Cortex of kidney (tissue), 1 donor: ENCODE measurements at places on chromosomes 16 and 17.

- DNase-seq, result no peak
These were observed 613 bp downstream of the B9D1 start for GRCh38 chr17:19361944-19362276.

DNA sequence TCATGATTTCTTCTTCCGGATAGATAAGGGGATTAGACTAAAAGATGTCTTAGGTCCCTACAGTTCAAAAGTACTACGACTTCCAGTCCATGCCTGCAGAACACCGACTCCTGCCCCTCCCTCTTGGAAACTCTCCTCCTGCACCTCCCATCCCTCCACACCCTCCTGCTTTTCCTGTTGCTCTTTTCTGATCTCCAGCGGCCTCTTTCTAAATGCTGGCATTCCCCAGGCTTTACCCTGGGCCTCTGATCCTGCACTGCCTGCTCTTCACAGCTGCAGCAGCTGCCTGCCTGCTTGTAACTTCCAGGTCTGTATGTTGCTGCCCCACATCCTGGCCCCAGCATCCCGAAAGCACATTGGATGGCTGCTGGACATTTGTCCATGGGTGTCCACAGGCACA lies 154.2 kb downstream of the KCNJ12 start:
- DNase-seq, result no peak

DNA sequence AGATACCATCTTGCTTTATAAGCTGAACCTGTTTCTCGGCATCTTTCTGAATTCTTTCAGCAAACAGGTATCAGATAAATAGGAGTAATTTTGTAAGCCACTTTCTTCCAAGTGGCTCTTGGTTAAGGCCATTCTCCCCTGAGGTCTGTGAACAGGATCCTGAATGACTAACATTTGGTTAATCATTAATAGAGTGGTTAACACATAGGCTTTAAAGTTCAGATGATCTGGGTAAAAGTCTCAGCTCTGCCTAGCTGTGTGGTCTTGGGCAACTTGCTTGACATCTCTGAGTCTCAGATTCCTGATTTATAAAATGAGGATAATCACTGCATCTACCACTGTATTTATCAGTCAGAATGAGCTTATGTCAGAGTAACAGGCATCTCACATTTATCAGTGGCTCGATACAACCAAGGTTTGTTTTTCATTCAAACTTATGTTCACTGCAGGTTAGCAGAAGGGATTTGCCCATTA lies 44.4 kb upstream of the ANKFN1 start:
- no peak for DNase-seq

- DNase-seq, result no peak
These were observed 301.7 kb upstream of the IRX5 start for GRCh38 chr16:54628796-54629625.

GRCh38 chr17:43576563-43577229 lies 30.6 kb upstream of the ETV4 start:
- no peak for DNase-seq

- no peak for DNase-seq
These were observed 230.6 kb downstream of the C16orf95 start for GRCh38 chr16:87086575-87086974.

DNA sequence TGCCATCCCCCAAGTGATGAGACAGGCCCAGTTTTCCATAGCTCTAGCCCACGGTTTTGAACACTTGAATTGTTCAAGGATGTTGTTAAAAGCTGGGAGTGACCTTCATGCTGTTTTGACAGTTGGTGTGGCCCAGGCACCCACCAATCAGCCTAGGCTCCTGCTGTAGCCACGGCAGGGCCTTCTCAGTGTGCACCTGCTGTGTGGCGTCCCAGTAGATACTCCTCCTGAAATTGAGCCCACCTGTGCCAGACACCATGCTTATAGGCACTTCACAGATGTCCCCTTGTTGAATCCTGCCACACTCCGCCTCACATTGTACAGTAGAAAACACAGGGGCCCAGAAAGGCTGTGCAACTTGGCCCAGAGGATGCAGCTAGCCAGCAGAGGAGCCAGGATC lies 86.4 kb downstream of the SOCS1 start:
- DNase-seq, result no peak

DNA sequence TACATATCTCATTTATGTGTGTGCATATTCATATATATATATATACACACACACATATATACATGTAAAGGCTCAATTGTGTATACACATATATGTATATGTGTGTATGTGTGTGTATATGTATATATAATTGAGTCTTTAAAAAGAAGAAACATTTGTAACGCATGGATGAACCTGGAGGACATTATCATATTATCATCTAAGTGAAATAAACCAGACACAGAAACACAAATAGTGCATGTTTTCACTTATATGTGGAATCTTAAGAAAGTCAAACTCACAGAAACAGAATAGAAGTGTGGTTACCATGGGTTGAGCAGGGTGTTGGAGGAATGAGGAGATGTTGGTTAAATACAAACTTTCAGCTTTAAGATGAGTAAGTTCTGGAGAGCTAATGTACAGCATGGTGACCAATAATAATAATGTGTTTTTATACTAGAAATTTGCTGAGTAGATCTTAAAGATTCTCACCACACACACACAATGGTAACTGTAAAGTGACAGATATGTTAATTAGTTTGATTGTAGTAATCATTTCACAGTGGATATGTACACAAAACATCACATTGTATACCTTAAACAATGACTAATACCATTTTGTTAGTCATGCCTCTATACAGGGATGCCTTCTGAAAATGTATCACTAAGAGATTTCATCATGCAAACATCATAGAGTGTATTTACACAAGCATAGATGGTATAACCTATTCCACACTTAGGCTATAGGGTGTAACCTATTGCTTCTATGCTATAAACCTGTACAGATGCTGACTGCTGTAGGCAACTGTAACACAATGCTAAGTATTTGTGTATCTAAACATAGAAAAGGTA lies 132.6 kb upstream of the CACNG5 start:
- DNase-seq, result no peak

GRCh38 chr16:67327743-67328142 lies 1.1 kb downstream of the LRRC36 start:
- no peak for DNase-seq

DNA sequence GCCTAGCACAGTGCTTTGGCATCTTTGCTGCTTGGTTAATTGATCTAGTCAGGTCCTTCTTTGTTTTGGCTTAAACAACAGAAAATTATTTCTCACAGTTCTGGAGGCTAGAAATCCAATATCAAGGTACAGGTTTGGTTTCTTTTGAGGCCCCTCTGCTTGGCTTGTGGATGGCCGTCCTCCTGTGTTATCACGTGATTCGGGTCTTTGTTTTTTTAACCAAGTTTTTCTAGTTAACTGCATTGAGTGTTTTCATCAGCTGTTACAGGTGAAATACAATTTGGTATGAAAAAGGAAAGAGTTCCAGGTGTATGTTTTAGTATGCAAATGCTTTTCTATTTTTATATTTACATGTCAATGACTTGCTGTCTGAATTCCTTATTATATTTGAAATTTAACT lies 2.8 kb downstream of the NLK start:
- no peak for DNase-seq

DNA sequence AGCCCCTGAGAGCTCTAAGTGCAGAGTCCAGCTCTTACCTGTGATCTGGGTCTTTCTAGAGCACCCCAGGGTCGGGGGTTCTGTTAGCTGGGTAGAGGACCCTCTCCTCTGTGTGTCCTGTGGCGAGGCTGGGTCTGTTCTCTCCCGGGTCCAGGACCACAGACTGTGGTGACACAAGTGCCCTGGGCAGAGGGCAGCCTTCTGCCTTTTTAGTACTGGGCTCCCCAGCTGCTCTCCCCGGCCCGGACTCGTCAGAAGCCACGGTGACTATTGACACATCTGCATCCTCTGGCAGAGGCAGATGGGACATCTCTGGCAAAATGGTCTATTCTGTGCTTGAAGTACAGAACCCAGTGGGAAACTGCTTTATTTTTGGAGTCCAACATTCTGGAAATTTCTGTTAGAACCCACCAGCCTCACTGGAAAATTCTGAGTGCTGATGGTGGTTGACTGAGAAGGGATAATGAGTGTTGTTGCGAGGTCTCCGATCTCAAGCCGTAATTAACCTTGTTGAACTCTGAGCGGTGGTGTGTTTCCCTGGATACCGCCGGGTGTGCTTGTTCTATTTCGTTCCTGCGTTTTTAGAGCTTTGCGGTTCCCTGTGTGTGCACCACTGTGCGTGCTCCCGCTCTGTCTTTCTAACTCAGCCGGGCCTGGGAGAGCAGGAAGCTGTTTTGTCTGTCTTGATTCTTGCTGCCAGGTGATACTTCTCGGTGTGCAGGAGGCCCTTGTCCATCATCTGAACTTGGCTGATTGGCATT lies 26.0 kb upstream of the NUDT16L1 start:
- no peak for DNase-seq

- no peak for DNase-seq
These were observed 14.2 kb downstream of the KIF1C start for GRCh38 chr17:5011928-5012327.

DNA sequence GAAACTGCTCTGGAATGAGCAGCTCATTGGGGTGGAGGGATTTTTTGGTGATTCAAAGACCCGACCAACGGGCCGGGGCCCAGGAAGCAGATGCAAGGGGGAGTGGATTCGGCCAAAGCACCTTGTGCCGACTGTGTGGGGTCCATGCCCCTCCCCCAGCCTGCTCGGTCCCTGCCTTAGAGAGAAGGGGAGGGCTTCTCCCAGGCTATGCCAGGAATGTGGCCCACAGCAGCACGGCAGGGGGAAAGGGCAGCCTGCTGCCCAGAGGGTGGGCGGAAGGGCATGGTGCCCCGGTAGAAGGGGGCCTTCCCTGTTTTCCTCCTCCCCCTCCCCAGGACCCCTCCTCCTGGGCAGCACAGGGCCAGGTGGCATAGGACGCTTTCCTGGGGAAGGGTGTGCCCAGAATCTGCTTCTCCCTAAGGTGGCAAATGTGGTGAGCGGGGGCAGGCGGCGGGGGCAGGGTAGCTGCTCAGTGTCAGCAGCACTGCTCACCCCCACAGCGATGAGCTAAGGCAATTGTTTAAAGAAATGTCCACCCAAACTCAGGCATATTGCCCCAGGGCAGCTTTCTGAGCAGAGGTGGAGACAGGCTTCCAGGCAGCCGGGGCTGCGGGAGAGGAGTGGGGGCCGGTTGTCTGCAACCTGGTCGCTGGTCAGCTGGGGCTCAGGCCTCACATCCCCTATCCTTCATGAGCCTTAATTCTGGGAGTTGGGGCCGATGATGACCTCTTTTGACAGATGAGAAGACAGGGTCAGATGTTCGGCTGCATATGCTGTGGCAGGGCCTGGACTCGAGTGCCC lies 33.9 kb upstream of the MLKL start:
- DNase-seq, result no peak

DNA sequence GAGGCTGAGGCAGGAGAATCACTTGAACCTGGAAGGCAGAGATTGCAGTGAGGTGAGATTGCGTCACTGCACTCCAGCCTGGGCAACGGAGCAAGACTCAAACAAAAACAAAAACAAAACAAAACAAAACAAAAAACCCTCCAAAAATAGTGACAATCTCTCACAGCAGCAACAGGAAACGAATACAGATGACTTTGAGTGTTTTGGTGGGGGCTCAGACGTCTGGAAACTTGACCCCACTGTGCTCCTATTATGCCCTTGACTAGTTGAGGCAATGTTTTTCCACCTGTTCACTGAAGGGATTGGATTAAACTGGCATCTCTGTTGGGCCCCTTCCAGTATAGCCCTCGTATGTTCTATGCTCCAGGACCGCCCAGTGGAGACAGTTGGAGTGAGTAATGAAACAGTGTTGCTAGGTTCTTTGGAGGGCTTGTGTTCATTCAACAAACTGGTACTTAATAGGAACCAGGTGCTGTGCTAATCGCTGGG lies 167.0 kb downstream of the UTP18 start:
- DNase-seq, result no peak

GRCh38 chr17:44464037-44464436 lies 39.2 kb downstream of the GPATCH8 start:
- no peak for DNase-seq

DNA sequence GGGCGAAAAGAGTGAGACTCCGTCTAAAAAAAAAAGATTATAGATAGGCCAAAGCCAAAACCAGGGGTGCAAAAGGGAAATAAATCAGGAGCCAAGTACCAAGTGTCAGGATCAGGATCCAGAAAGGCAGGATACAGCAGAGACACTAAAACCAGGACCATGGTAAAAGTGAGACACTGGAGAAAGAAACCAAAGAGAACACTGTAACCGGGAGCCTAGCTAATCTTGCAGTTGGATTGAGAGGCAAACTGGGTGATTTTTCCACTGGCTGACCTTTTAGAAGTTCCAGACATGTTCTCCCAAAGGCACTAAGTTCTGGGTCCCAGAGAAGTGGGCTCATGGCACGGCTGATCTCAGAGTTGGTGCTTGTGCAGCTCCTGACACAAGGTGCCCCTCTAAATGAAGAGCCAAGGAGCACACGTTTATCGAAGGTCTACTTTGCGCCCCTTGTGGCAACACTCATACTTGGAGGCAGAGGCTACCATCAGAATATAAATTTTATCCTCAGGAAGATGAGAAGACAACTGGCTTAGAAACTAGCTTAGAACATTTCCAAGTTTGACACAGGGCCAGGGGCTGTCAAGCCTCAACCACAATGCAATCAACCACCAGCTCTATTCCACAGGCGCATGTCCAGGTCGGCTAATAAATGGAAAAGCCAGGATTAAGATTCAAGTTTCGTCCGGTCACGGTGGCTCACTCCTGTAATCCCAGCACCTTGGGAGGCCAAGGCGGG lies 27.5 kb upstream of the HELZ start:
- DNase-seq, result no peak
